Endothelial cell (in vitro differentiated cells): ENCODE measurements at places on chromosomes 1 and 21.

- no peak for DNase-seq
These were observed 133.0 kb downstream of the PTPN14 start for GRCh38 chr1:214418391-214418790.

DNA sequence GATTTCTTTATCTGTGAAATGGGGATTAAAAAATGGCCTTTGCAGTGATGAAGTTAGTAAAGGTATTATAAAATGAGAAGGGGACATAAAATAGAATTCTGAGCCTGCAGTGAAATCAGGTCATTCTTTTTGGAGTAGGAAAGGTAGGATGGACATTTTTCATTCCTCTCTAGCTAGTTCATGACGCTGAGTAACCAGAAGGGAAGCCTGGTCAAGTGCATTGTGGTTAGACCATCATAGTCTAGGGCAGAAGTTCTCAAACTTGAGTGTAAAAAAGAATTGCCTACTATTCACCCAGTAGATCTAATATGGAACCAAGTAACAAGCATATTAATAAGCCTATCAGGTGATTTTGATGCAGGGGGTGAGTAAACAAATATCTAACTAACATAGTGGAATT is 50.8 kb downstream of the TGFB2 start:
- no peak for DNase-seq

GRCh38 chr1:246483569-246483933 is 23.5 kb downstream of the SMYD3 start:
- DNase-seq = no peak

DNA sequence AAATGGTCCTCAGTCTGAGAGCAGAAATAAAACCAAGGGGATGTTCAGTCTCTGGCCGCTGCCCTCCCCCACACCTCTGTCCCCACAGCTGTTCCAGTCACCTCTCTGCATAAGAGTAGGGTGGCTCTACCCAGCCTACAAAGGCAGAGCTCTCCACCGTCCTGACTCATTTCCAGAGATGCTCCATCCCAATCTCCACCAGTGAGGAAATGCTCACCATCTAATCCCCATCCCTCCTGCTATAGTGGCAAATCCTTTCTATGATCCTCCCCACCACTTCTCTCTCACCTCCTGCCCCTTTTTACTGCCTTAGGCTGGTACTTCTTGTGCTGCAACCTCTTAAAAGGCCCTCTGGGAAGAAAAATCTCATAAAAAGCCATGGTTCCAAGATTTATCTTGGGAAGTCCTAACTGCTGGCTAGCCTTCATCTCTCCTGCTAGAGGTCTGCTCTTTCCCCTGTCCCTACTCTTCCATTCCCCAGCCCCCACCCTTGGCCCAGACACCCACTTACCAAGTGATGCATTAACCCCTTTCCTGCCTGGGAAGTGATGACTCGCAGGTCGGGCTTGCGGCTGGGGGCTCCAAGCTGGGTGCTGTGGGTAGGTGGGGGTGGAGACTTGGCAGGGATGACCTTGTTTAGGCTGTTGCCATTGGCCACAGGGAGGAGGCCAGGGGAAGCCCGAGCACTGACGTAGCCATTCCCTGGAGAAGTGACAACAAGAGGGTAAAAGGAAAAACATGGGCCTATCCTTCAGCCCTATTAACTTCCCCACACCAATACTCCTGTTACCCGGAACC is 23.9 kb downstream of the MEF2D start:
- DNase-seq = no peak

- DNase-seq = no peak
These were observed 84.6 kb upstream of the B3GALT2 start for GRCh38 chr1:193270996-193271395.

DNA sequence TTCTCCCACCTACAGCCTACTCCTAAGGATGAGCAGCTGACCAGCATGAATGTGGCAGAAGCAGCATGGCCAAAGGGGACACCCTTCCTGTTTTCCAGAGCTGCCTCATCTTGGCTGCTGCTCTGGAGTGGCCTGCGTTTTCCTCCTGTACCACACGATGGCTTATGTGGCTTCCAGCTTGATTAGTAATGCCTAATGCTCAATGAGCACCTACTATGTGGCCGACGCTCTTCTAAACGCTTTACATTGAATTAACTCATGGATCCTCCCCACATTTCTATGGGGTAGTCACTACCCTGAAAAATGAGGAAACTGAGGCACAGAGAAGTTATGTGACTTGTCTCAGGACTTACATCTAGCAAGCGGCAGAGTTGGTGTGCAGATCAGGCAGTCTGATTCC is 18.0 kb upstream of the SDHB start:
- DNase-seq = no peak

GRCh38 chr1:64757213-64757612 is 12.3 kb downstream of the RAVER2 start:
- no peak for DNase-seq
